ENCODE measurements at places on chromosomes 6 and 20.

DNA sequence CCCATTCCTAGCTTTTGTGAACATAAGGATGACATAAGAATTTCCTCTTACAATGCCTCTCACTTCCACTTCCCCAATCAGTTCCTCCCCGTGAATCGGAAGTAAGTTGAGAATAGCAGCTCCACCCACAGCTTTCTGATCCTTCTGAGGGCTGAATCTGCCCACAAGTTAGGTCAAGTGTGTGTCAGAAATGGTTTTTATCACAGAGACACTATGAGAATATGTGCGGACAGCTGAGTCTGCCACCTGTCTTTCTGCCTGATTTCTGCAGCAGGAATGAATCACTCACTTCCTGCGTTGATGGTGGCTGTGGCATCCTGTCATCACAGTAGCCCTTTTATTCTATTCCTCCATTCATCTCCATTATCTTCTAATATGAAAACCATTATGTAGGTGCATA lies 70.2 kb downstream of the RIN2 start:
- no peak for DNase-seq

GRCh38 chr6:170522565-170523183 lies 30.4 kb downstream of the PSMB1 start:
- peak; percentile 29 for DNase-seq

- DNase-seq, result no peak
These were observed 977.7 kb upstream of the SLC35B3 start for GRCh38 chr6:9412951-9413559.

DNA sequence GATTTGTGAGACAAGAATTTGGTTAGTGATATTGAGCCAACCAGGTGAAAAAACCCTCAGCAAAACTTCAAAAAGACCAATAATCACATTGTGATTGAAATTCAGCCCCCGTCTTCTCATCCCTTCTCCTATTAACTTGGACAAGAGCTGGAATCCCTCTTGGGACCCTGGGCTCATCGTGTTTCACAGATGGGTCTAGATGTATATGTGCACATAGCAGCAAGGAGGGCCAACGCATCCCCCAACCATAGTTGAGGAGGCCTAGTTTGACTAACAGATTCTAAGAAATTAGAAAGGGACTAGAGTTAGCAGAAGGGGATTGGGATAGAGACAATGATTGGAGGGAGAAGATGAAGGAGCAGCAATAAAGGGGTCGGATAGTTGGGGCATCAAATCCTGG lies 19.8 kb upstream of the LRFN2 start:
- DNase-seq, result no peak

DNA sequence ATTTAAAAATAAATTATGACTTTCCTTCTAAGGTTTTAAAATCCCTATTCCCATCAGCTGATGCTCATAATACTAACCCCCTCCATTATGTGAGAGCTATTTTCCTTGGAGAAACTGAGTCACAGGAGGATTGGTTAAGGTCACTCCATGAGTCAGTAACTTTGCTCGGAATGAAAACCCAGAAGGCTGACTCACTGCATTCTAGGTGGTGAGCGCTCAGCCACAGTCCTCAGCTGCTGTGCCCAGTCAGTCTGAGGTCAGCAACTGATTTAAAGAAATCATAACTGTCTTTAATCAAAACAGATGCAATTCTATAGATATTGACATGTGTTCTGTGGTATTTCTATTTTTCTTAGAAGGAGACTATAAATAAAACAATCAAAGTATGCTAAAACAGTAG lies 359.2 kb downstream of the GJA1 start:
- no peak for DNase-seq

GRCh38 chr20:49712646-49712995 lies 1.1 kb downstream of the B4GALT5 start:
- no peak for DNase-seq

- no peak for DNase-seq
These were observed 37.0 kb downstream of the BFSP1 start for GRCh38 chr20:17494201-17494600.

GRCh38 chr6:47086051-47086770 lies 44.1 kb upstream of the ADGRF1 start:
- no peak for DNase-seq

DNA sequence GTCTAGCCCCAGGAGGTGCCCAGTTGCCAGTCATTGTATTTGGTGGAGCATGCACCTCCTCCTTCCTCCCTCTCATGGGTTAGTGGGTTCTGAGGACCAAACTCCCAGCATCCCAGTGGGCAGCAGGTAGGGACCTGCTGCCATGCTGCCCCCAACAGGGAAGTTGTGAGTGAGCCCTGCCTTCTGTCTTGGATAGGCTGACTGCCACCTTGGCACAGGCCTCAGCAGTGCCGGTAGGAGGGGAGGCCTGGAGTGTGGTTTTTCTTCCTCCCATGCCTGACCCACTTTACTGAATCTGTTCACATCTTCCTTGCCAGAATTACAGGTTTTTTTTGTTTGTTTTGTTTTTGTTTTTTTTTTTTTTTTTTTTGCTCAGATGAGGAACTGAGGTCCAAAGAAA lies 24.5 kb downstream of the PLCG1 start:
- DNase-seq, result no peak

- no peak for DNase-seq
These were observed 11.4 kb downstream of the MYLK4 start for GRCh38 chr6:2739335-2739734.

DNA sequence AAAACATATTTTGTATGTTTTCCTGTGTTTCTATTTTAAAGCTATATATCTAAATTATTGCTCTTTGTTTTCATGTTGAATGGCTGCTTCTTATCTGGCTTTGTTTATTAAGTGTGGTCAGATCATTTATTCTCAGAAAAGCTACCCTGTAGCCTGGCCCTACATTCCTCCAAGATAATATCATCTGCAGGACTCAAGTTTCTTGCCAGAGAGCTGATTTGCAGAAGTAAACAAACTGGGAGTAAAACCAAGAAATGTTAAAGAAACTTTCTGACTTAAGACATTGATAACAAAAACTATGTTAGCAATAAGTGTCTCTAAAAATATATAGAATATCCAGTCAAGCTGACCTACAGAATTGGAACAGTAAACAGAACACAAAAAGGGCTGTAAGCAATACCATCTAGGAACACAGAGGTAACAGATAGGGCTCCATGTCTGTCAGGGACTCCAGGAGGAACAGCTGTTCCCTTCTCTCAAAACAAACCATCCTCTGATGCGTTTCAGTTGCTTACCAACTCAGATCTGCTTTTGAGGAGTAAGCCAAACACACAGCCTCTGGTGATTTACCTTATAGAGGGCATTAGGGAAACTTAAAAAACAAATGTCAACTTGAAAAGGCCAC lies 17.5 kb upstream of the CEP85L start:
- DNase-seq, result no peak

- DNase-seq, result no peak
These were observed 76.1 kb upstream of the ATXN1 start for GRCh38 chr6:16837217-16837972.

DNA sequence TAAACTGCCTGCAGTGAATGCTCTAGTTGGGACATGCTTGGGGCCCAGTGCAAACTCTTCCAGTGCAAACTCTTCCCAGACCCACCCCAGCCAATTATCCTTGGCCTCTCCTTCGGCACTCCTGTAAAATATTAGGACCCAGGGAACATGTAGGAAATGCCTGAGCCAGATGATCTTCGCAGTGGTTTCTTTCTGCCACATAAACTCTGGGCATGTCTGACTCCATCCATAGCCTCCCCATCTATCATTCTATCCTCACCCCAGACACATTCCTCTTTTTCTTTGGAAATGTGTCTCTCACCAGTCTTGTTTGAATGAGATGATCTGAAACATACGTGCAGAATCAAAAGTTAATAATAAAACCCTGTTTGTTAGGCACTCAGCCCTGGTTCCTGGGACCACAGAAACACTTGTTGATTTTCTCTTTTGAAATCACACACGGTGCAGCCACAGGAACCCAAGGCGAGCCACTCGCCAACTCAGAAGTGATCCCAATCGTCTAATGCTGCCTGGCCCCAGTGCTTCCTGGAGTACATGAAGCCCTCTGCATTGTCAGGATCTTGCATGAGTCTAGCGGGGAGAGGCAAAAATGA lies 108.9 kb upstream of the CST7 start:
- DNase-seq, result peak; percentile 24

- no peak for DNase-seq
These were observed 674.6 kb downstream of the EPM2A start for GRCh38 chr6:145060714-145061113.

GRCh38 chr6:166400181-166400580 lies 17.4 kb upstream of the MPC1 start:
- no peak for DNase-seq

GRCh38 chr20:61932199-61932592 lies 133.5 kb downstream of the TAF4 start:
- DNase-seq, result no peak

- DNase-seq, result no peak
These were observed 131.5 kb downstream of the TFAP2C start for GRCh38 chr20:56760610-56761009.

- peak; percentile 81 for DNase-seq
These were observed 5.1 kb downstream of the KCNS1 start for GRCh38 chr20:45095805-45096238.

DNA sequence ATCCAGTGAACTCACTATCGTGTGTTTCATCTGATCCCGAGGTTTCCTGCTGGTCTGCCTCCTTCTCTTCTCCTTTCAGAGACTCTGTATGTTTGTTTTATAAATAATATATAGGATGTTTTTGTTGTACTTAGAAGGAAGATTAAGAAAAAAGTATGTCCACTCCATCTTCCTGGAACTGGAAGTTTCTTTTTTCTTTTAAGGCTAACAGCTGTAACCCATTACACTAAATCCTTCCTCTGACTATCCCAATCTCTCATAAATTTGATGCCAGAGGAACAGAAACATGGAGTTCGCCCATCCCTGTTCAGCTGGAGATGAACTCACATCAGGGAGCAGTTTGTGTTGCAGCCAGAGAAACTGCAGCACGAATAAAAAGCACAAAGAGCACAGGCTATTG lies 20.7 kb downstream of the RIPK1 start:
- DNase-seq, result peak; percentile 37

DNA sequence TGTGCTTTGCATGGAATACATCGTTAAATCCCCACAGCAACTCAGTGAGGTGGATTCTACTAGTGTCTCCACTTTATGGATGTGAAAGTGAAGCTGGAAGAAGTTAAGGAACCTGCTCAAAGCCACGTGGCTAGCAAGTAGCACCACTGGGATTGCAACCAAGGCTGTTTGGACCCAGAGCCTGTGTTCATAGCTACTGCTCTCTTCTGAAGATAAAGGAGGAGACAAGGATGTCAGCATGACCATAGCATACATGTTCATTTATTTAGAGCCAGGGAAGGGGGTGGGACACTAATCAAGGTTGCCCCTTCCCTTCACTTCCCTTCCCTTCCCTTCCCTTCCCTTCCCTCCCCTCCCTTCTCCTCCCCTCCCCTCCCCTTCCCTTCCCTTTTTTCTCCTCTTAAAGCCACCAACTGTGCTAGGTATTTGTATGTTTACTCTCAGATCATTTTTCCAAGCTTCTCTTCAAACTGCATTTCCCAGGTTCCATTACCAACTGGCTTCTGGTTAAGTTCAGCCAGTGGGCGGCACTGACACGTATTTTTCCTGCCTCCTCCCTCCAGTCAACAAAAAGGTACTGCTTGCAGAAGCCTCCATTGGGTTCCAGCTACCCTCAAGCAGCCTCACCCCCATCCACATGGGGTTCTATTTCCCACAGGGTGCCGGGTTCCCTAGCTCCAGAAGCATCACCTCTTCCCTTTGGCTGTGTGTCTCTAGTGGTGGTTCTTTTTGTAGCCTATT lies 134.9 kb downstream of the BCAS1 start:
- no peak for DNase-seq

GRCh38 chr20:9588706-9589105 lies 74.3 kb downstream of the LAMP5 start:
- no peak for DNase-seq
